ENCODE measurements at places on chromosomes 7 and 10. TPM values are rescaled to one million over a fixed set of nuclear protein-coding genes. Genes with fewer than 3 reads are reported as not detected.

Gene GPR158
- total RNA-seq: 0.06 TPM

Gene ZNF488
- total RNA-seq: 14.5 TPM

Gene FGF8
- total RNA-seq: 0.17 TPM

Gene ADAM22
- 0.61 TPM for total RNA-seq
